ENCODE measurements at places on chromosomes 4 and X.

DNA sequence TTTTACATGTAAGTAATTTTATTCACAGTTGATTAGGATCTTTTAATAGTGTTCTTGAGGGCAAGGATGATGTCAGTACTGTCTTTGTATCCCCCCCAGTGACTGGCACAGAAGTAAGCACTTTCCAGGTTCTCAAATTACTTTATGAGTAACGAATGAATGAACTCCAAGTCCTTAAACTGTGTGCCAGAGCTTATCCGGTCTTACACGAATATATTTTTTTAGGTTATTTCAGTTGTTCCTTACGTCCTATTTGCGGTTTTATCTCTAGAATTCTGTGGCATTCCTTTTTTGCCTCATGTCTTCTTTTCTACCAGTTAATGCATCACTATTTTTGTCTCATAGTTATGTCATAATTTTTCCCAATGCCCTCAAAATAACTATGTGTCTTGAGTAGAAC, 106.9 kb upstream of the MID1IP1 start:
- DNase-seq = no peak

GRCh38 chr4:136812100-136812880, 720.0 kb downstream of the PCDH18 start:
- DNase-seq = no peak

DNA sequence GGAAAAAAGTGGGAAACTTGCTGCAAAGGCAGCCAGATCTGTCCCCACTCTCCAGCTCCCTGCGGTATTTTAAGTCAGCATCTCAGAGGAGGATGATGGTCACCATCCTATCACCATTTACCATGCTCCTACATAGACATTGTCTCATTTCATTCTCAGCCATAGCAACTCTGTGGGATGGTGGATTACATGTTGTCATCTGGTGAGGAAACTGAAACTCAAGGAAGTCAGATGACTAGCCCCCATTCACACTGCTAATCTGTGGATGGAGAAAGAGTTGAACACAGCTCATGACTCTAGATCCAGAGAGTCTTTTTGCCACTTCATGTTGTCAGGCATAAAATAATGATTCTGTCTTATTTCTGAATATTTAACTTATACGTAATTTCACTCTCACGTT, 323.5 kb downstream of the PTTG2 start:
- no peak for DNase-seq

DNA sequence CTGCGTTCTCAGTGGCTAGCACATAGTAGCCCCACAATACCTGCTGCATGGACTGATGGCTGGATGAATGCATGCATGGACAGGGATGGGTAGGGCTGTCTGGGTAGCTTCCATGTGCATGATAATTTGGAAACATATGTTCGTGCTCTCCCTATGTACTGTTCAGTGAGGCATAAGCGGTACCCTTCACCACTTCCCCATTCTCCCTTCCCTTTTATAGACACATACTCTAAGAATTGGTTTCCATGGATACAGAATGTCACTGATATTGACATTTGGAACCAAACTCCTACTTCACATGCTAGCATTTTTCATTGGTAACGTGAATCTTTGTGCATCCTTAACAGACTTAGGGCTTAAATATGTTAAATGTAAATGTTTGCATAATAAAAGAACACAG, 20.4 kb downstream of the USP46 start:
- no peak for DNase-seq

DNA sequence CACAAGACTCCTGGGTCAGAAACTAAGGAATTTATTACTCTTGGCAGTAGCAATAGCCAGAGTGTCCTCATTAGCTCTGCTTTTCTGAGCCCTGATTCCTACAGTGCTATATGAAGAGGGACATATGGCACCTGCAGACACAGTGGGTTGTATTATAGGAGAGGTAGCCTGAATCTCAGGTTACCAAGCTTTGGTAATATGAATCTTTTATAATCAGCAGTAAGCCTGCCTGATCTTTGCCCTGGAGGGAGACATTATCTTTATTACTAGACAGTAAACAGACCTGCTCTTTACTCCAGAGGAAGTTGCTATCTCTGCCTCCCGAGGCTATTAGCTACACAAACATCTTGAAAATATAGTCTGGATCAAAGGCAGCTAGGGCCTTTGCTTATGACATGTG, 62.5 kb upstream of the HOPX start:
- DNase-seq = no peak

GRCh38 chr4:184873054-184873453, 47.3 kb upstream of the ACSL1 start:
- DNase-seq = no peak

DNA sequence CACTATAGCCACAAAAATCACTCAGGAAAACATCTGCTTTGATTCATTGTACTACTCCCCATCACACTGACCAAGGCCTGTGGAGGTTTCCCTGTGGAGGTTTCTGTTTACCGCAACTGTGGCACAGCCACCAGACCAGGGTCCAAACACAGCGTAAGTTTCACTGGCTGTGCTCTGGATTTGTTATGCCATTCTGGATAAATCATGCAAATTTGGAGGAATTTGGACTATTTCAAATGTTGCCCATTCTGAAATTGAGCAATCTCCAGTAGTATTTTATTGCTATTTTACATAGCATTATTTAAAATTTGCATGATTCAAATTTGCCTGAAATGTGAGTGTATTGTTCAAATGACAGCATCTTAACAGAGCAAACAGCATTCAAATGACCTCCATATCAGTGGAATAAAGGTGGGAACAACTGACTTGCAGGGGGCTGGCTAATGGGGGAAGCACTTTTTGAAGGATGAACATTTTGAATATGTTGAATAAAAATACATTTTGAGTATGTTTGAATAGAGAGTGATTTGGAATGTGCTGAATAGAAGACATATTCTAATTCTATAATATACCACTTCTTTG, 66.1 kb upstream of the ACSL1 start:
- no peak for DNase-seq

GRCh38 chr4:7194251-7195140, 2.2 kb downstream of the SORCS2 start:
- DNase-seq = no peak

Data from GM04504 (cell line).